ENCODE measurements at places on chromosomes 5 and 9. TPM values are rescaled to one million over a fixed set of nuclear protein-coding genes. Genes with fewer than 3 reads are reported as not detected.

Gene IFNW1
- not detected for total RNA-seq

Gene ZNF300
- 2.0 TPM for total RNA-seq

Gene VLDLR
- 20.8 TPM for total RNA-seq

Gene PCDHA10
- 0.03 TPM for total RNA-seq

Gene ANKRD33B
- 10.9 TPM for total RNA-seq

Gene LRRTM2
- not detected for total RNA-seq
